Panc1 (cell line): ENCODE measurements at places on chromosomes 11 and 22.

DNA sequence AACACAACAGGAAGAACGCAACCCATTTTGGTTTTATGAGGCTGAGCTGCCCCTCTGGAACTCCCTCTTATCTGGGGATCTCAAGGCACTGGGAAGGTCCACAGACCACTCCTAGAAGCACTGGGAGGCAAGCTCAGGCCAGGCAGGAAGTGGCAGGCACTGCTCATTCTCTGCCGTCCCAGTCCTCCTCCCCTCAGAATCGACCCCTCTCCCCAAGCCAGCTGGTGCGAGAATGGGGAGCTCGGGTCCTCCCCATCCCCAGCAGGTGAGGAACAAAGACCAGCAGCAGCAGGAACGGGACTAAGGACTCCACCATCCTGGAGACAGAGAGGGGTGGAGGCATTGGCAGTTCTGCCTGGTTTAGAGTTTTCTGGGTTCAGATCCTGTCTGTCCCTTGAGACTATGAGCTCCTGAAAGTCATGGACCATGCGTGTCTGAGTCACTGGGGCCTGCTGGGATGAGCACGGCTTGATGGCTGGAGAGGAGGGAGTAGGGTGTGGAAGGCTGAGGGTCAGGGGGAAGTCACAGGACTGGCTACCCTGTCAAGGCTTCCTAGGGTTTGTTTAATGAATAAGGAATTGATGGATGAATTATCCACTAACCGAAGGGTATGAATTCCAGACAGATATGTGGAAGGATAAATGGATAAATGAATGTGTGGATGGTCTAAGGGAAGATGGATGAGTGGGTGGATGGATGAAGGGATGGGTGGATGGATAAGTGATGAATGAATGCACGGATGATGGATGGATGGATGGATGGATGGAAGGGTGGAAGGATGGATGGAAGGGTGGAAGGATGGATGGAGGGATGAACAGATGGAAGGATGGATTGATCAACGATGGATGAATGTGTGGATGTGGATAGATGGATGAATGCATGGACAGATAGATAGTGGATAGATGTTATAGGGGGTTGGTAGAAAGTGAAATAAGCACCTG, 6.4 kb downstream of the MYEOV start:
- no peak for DNase-seq

GRCh38 chr11:39570526-39570925, 1888.9 kb downstream of the LRRC4C start:
- no peak for DNase-seq

DNA sequence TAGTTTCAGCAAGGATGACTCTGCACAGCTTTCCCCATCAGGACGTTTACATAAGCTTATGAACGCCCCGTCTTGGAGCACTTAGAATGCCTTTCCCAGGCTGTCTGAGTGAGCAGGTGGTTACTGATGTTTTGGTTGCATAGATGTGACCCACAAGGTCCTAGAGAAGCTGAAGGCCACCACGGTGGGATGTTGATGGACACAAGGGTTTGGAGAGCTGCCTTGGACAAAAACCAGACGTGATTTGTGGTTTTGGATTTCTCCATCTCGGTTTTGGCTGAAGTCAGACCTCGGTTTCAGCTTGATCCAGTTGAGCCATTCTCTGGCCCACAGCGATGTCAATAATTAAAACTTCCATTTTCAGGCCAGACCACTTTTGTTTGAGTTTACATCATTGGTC, 151.9 kb downstream of the LDLRAD3 start:
- DNase-seq: no peak

- DNase-seq: no peak
Measured at GRCh38 chr11:78514922-78515502, 59.7 kb downstream of the NARS2 start.

DNA sequence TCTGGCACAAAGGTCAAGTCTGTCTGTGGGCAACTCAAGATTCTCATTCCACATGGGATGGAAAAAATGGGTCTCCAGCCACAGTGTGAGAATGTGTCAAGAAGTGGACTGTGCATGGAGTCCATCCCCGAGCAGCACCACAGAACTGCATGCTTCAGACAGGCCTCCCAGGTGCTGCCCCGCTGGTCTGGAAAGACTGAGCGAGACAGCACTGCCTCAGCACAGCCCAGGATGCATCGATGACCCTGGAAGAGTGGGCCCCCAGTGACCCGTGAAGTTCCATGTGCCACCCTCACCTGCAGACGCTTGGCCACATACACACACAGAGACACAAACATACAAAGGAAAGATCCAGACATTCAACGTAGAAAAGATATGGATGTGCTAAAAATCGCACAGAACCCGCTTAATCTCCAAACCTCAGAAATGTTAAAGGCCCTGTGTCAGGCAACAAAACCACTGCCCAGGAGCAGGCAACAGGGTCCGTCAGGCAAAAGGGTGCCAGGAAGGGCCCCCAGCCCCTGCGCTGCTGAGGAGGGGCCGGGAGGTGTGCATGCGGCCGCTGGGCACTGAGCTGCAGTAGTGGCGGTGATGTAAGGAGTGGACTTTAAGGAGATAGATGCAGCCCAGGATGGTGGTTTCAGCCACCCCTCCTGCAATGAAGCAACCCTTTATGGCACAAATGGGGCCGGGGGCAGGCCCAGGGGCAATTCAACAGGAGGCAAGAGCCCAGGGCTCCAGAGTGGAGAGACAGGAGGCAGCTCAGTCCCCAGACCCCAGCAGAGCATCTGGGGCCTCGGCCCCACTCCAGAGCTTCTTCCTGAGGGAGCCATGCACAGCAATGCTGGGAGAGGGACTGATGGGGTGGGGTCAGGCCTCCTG, 84.7 kb downstream of the DGCR2 start:
- DNase-seq: no peak

DNA sequence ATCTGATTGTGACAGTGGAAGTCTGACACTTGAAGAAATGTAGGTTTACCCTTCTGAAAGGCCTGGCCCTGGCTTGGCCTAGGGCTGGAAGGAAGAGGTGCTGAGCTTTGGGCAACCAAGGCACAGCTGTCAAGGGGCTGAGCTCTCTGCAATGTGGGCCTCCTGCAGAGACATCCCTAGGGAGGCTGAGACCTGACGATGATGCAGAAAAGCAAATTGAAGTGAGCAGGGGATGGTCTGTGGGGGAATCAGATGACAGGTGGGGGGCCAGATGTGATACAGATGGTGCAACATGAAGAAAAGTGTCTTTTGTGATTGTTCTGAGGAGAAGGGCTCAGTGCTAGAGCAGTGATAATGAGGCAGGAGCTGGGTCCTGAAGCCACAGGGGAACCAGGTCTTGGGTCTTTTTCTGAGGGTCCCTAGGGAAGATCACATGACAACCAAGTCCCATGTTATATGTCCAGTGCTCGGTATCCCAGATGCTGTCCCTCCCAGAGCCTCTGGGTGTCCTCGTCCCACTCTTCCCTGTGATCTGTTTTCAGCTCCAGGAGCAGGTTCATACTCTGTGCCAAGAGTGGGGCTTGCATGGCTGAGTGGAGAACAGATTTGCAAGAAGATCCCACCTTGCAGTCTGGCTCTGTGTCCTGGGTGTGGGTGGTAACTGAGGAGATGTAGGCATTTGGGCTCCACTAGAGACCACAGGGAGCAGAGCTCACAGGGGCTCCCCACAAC, 79.9 kb upstream of the VPREB1 start:
- DNase-seq: no peak

GRCh38 chr22:19644314-19645223, 69.7 kb upstream of the SEPTIN5 start:
- DNase-seq: no peak

GRCh38 chr11:76767659-76768058, 15.5 kb upstream of the TSKU start:
- no peak for DNase-seq

- DNase-seq: no peak
Measured at GRCh38 chr22:42560781-42561180, 7.0 kb downstream of the SERHL2 start.

DNA sequence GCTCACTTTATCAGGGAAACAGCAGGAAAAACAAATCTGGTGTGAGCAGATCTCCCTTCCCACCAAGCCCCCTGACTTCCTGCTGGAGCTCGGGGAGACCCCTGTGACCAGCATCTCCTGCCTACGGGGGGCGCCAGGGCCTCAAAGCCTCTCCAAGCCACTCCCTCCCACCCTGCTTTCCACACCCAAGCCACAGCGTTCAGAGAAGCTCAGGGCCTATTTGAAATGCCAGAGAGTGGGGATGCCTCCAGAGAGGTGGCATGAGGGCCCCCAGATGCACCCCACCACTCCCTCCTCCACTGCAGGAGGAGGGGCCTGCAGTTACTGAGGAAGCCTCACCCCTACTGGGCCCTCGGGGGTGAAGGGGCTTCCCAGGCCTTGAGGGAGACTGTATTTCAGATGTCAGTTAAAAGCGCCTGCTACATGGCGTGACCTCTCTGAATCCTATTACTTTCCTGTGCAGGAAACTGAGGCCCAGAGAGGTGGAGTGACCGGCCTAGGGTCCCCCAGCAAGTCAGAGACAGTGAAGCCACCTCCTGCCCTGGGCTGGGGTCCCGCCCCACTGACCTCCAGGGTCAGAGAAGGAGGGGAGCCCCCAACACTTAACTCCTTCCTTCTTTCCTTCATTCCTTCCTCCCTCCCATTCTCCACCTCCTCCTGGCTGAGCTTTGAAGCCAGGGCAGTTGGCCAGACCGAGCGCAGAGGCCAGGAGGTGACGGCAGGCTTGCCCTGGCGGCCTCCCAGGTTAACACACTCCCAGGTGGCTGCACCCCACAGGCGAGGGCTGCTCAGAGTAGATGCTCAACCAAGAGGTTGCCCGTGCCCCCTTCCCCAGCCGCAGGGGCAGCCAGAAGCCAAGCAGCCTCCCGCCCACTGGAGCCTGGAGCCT, 6.0 kb upstream of the CDKN1C start:
- DNase-seq: no peak

DNA sequence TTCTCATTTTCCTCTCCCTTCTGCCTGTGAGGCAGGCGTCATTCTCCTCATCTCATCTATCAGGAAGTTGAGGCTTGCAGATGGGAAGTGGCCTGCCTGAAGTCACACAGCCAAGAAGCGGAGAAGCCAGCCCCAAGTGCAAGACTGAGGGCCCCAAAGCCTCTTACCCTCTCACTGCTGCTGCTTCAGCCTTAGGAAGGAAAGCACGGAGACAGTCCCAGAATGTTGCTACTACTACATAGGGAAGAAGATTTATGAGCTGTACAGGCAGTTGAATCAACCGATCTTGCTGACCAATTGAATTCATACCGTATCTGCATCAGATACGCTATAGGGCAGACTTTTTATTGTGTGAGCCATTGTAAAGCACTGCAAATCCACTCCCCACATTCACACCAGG, 89.0 kb downstream of the CWC15 start:
- no peak for DNase-seq

GRCh38 chr11:13140873-13141655, 131.9 kb downstream of the RASSF10 start:
- no peak for DNase-seq

- DNase-seq: no peak
Measured at GRCh38 chr11:129691142-129691541, 124.5 kb upstream of the TMEM45B start.

DNA sequence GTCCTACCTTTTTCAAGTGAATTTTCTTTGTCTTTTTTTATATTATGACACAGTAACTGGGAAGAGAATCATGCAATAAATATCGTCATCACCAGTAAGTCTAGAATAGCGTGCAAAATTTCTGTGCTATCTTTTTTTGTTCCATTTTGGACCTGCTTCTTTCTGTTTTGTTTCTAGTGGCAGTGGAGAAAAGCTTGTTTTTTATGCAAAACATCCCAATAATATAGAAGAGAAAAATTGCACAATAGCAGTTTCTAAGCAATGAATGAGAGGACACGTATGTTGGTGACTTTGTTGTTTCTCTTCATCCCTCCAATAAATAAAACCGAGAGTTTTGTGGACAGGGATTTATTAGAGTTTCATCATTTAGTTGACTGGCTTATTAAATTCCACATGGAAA, 10.3 kb downstream of the GRK3 start:
- no peak for DNase-seq

GRCh38 chr22:20155330-20156041, 4.6 kb upstream of the CCDC188 start:
- no peak for DNase-seq

DNA sequence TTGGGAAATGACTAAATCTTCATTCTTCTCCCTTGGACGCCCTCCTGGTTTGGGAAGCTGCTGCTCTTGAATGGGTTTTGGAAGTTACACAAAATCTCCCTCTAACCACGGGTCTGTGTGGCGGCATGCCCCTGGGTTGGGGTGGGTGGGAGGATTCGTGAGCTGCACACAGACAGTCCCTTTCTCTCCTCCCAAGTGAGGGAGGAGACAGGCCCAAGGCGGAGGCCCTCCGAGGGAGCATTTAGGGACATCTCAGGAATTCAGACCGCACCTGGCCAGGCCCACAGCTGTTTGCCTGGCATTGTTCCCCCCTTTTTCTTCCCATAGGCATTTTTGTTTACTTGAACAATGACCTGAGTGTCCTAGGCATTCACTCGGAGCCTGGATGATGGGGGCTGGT, 94.1 kb downstream of the MPPED1 start:
- DNase-seq: no peak

DNA sequence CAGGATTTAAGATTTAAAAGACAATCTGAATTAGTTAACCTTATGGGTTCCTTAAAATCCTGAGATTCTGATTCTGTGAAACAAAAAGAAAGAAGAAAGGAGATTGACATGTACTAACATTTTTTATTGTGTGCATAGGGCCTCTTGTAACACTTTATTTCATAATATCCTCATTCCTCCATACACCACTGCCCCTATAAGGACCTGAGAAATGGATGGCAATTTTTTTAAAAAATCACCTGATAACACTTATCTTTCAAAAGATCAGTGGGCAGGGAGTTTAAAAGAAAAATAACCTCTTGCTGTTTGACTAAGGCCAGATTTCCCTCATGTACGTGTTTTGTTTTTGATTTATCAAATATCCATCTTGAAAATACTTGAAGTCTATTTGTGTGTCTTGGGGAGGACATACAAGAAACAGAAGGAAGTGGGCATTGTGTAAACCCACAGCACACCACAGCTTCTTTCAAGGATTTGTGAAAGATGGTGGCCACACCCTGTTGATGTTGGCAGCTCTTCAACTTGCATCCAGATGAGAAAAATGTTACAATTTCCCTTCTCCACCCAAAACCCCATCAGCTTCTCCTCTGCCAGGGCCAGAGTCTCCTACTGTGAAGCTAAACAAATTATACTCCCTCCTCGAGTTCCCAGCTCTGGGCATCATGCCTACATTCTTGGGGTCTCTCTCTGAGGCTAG, 35.0 kb upstream of the MPEG1 start:
- DNase-seq: no peak

GRCh38 chr11:35177370-35177769, 38.4 kb downstream of the CD44 start:
- DNase-seq: no peak

- DNase-seq: no peak
Measured at GRCh38 chr22:47059701-47060161, 297.3 kb downstream of the TBC1D22A start.

GRCh38 chr11:2114430-2115241, 24.6 kb downstream of the IGF2 start:
- DNase-seq: no peak

- DNase-seq: no peak
Measured at GRCh38 chr22:39452740-39453040, 4.1 kb upstream of the MGAT3 start.

- DNase-seq: no peak
Measured at GRCh38 chr11:131690362-131690761, 319.9 kb downstream of the NTM start.

GRCh38 chr11:15091625-15092024, 18.2 kb downstream of the CALCB start:
- no peak for DNase-seq

GRCh38 chr11:122345586-122345985, 229.6 kb upstream of the BLID start:
- DNase-seq: no peak

GRCh38 chr11:70747921-70748320, 349.6 kb downstream of the CTTN start:
- no peak for DNase-seq

- DNase-seq: no peak
Measured at GRCh38 chr11:4511282-4512245, 29.1 kb downstream of the OR52K1 start.
